Nephron progenitor cell (in vitro differentiated cells): ENCODE measurements at places on chromosomes 11 and 22.

- no peaks in the 10 kb centered on the region for H3K36me3 ChIP-seq
- DNase-seq: no peak
- H3K4me1 ChIP-seq: peaks cover 10% of the 10 kb centered on the region
- H3K4me3 ChIP-seq: no peak overlapping the region
- no peak overlapping the region for H3K27ac ChIP-seq
- peaks cover 4% of the 10 kb centered on the region for H3K27me3 ChIP-seq
These were observed 211.4 kb downstream of the ETS1 start for GRCh38 chr11:128375961-128376360.

DNA sequence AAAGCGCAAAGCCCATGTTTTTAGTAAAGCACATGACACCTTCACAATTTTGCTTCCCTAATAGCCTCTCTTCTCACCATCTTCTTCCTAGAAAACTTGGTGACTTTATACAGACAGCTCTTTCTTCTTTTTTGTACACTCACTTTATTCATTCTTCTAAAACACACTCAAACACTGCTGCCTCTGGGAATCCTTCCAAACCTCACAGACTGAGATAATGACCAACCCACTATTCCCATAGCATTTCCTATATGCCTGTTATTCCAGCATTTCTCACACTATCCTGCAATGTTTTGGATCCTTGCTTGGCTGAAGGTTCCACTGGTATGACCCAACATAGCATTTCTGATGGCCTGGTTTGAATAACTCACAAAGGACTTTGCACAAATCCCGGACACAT, 442.1 kb upstream of the CCDC90B start:
- DNase-seq: no peak
- no peaks in the 10 kb centered on the region for H3K36me3 ChIP-seq
- H3K4me1 ChIP-seq: peaks cover 21% of the 10 kb centered on the region
- H3K27me3 ChIP-seq: no peaks in the 10 kb centered on the region

DNA sequence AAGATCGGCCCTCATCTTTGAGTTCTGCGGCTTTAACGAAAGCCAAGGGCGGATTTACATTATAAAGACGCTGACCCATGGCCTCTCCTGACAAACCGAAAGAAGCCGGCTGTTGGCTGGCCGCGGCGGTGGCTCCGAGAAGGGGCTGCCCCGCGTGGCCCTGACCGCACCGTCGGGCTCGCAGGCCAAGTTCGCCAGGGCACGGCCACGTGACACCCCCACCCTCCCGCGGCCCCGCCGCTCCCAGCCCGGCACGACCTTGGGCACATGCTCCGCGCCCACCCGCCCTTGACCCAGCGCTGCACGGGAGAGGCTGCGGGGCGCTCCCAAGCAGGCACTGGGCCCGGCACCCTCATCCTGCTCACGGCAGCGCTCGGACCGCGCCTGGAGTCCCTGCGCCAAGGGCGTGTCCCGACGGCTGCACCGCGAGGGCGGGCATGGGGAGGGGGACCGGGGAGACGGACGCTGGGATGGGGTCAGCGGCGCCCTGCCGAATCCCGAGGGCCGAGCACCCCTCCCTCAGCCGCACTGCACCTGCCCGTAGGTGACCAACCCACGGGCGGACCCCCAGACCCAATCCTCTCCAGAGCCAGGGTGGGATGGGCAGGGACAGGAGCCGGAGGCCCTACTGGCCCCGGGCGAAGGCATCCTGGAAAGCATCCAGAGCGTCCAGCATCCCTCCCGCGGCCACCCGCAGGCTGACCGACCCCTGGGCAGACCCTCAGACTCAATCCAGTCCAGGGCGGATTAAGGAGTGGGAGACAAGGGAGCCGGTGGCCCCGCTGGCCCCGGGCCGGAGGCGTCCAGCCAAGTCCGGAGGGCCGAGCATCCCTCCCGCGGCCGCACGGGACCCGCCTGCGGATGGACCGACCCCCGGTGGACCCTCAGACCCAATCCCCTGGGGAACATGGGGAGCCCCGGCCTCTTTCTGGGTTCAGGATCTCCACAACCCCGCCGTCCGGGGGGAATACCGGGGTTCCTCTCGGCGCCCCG, 759 bp downstream of the CPT1A start:
- peak; percentile 50 for DNase-seq
- peaks cover 81% of the 10 kb centered on the region for H3K27me3 ChIP-seq
- H3K4me3 ChIP-seq: peak overlapping the region; percentile 81
- H3K27ac ChIP-seq: no peak overlapping the region
- peaks cover 31% of the 10 kb centered on the region for H3K4me1 ChIP-seq

DNA sequence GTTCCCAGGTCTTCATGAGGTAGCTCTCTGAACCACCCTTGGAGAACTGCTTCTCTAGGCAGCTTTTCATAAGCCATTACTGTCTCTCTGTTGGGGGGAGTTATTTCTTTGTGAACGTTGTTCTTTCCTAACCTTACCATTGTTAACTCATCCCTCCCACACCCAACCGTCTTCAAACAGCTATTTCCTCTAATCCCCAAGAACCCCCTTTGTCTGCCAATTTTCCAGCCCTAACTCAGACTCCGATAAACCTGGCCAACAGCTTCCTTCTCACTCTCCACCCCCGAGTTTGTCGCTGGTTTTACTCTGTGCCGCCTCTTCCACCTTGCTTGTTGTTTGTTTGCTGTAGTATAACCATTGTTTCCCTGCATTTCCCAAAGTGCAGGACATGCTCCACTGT, 131.5 kb downstream of the CCDC34 start:
- H3K4me1 ChIP-seq: peaks cover 71% of the 10 kb centered on the region
- peaks cover 6% of the 10 kb centered on the region for H3K27me3 ChIP-seq
- peak overlapping the region; percentile 66 for H3K27ac ChIP-seq
- no peak for DNase-seq
- no peak overlapping the region for H3K4me3 ChIP-seq

DNA sequence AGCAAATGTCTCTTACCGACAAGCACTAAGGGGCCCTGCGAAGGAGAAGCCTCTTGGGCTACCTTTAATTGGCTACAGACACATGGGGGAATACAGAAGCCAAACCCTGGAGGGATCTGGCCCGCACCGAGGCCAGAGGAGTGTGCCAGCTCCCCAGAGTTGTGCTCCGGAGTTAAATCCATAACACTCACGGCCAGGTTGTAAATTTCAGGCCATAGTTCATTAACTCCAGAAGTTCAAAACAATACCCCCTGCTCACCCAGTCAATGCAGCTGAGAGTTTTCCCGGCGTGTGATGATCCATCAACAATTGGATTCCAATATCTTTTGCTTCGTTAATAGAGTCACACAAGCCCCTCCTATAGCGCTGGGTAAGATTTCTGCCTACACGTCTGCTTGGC, 371.5 kb downstream of the NXPE2 start:
- H3K36me3 ChIP-seq: no peaks in the 10 kb centered on the region
- H3K4me1 ChIP-seq: peaks cover 45% of the 10 kb centered on the region
- no peak overlapping the region for H3K27ac ChIP-seq

GRCh38 chr11:131356206-131356605, 14.2 kb upstream of the NTM start:
- H3K27me3 ChIP-seq: peaks cover 4% of the 10 kb centered on the region
- DNase-seq: no peak
- no peak overlapping the region for H3K4me3 ChIP-seq
- H3K27ac ChIP-seq: no peak overlapping the region
- H3K36me3 ChIP-seq: no peaks in the 10 kb centered on the region

DNA sequence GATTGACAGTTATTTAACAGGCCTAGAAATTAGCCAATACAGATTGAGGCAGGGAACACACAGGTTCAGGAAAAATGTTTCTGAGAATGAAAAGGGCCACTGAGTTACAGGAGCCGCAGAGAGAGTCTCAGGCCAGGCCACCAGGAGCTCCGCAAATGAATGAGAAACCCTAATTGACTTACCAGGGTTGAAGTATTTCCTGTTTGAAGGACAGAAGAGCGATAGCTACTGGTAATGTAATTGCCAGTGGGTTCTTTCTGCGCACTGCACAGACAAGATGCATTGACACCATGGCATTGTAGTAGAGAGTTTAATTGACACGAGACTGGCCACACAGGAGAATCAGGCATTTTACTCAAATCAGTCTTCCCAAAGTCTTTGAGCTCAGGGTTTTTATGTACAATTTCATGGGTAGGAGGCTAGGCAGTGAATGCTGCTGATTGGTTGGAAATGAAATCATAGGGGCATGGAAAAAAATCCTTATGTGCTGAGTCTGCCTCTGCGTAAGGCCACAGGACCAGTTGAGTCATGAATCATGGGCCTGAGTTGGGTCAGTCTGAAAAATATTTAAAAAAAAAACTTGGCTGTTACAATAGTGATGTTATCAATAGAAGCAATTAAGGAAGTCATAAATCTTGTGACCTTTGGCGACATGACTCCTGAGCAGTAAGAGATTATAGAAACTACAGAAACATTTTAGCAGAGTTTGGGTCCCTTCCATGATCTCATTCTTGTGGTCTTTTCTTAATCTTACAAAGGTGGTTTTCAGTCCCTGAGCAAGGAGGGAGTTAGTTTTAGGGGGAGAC, 203.8 kb downstream of the CASP12 start:
- peaks cover 11% of the 10 kb centered on the region for H3K4me1 ChIP-seq
- H3K27ac ChIP-seq: peak overlapping the region; percentile 47
- H3K4me3 ChIP-seq: no peak overlapping the region
- no peaks in the 10 kb centered on the region for H3K36me3 ChIP-seq
- DNase-seq: no peak
- no peaks in the 10 kb centered on the region for H3K27me3 ChIP-seq

DNA sequence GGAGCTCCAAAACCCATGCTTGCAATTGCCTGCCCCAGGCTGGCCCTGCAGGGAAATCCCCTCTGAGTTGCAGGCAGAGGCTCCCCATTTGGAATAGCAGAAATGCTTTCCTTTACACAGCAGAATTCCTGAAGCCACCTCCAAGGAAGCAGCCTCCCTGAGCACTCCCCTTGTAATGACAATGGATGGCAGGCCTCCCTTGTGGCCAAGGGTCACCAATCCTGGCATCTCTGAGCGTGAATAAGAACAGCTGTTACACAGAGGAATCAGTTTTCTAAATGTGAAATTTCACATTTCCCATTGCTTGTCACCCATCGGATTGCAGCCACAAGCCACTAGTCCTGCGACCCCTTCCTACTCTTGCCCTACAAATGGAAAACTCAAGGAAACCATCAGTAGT, 107.6 kb downstream of the GALNT18 start:
- no peak overlapping the region for H3K4me3 ChIP-seq
- H3K27me3 ChIP-seq: peaks cover 6% of the 10 kb centered on the region
- H3K4me1 ChIP-seq: peaks cover 44% of the 10 kb centered on the region
- DNase-seq: no peak
- no peaks in the 10 kb centered on the region for H3K36me3 ChIP-seq

DNA sequence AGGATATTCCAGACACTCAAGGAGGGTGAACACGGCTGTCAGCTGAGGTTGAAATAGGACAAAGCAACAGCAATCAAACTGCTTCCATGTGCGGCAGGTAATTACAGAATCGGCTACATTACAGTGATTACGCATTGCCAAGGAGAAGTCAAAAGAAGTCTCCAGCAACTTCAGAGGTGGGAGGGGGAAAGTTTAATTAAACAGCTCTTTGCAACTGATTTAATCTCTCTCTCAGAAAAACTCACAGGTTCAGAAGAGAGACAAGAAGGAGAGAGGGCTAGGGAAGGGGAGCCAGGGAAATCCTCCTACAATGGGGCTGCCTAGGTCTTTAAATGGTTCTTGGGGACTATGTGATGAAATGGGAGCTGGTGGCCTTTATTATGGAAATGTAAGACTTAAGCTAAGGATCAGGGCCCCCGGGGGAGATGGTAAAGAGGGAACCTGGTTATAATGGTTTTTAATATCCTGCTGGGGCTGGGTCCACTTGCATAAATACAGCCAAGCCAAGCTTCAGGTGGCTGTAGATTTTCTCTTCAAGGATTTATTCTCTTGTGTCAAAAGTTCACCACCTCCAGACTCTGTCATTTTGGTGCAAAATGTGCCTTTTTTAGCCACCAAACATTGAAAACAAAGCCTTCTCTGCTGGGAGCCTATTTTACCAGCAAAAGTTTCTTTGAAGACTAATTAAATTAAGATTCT, 354.7 kb upstream of the NARS2 start:
- DNase-seq: no peak
- no peaks in the 10 kb centered on the region for H3K27me3 ChIP-seq
- H3K27ac ChIP-seq: peak overlapping the region; percentile 84
- peak overlapping the region; percentile 21 for H3K4me3 ChIP-seq
- peaks cover 85% of the 10 kb centered on the region for H3K4me1 ChIP-seq

- no peak overlapping the region for H3K4me3 ChIP-seq
- H3K4me1 ChIP-seq: peaks cover 35% of the 10 kb centered on the region
- no peak overlapping the region for H3K27ac ChIP-seq
- H3K36me3 ChIP-seq: no peaks in the 10 kb centered on the region
- no peak for DNase-seq
- peaks cover 2% of the 10 kb centered on the region for H3K27me3 ChIP-seq
These were observed 145.2 kb downstream of the FBXO7 start for GRCh38 chr22:32619614-32620426.

- no peaks in the 10 kb centered on the region for H3K27me3 ChIP-seq
- DNase-seq: no peak
- H3K4me3 ChIP-seq: no peak overlapping the region
- H3K4me1 ChIP-seq: no peaks in the 10 kb centered on the region
- peaks cover 22% of the 10 kb centered on the region for H3K36me3 ChIP-seq
These were observed 246.6 kb downstream of the TMEM135 start for GRCh38 chr11:87284306-87284705.

DNA sequence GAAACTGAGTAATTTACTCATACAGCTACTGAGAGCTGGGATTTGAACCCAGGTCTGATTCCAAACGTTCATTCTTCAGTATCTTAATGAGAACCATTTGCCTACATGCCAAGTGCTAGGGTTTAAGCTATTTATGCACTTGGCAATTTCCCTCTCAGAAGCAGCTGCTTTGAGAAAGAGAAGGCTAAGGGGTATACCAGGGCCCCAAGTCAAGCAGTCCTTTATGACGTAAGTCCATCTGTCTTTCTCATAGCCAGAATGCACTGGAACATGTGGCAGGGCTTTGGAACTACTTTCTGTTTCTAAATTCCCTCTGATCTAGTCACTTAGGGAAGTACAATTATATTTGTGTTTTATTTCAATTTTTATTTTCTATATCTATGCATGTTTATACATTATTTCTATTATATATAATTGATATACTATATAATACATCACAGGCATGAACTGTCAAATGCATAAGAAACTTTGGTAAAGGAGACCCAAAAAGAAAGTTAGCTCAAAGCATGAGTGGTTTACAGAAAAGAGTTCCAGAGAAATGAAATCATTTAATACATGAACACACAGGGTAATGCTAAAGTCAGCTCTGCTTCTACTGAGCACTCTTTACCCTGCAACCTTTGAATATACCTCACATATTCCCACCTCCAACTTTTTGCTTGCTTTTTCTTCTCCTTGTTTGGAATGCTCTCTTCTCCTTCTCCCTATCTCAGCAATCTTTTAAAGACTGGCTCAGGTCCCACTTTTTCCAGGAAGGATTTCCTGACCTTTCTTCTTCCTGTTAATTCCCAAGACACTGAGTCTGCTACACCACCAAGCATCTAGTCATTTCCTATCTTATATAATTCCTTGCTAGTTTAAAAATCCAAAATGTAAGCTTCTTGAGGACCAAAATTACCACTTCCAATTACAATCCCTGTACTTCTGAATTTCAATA, 80.5 kb upstream of the GDPD4 start:
- no peak for DNase-seq
- no peak overlapping the region for H3K27ac ChIP-seq
